ENCODE measurements at places on chromosomes 12 and 14. TPM values are rescaled to one million over a fixed set of nuclear protein-coding genes. Genes with fewer than 3 reads are reported as not detected.

The MGST1 gene
- total RNA-seq: 51.5 TPM

The ZNF84 gene
- total RNA-seq: 10.1 TPM

The HEBP1 gene
- total RNA-seq: 30.0 TPM

The P2RX2 gene
- total RNA-seq: not detected

DNA sequence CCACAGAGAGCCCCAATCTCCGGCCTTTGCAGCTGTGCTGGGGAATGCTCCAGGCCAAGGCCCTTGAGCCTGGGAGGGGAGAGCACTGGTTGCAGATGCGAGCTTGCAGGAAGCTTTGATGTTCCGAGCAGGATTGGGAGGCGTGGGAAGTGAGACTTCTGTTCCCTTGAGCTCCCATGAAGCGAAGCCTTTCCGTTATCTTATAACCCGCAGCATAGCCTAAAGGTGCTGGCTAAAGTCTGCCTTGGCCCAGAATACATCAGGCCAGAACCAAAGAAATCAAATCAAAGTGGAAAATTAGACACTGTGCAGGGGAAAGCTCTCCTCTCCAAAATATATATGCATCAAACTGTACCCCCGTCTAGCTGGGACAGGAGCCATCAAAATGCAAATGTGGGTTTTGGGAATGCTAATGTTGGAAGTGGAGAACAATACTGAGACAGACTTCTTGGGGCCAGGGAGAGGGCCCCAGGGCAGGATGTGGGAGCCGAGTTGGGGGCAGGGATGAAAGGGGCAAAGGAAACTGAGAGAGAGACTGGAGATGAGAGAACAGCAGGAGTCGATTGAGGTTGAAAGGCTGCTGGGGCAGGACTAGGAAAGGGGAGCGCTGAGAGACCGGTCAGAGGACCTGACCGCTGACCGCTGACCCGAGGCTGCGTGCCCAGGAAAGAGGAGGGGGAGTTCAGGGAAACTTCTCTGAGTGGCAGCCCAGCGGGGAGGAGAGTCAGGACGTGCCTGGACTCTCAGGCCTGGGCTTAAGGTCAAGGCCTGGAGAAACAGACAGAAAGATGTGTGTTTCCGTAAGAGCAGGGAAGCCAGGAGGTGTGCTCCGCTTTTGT is 152.2 kb upstream of the PARP11 start:
- no peak for DNase-seq
- no peaks in the 10 kb centered on the region for H3K4me1 ChIP-seq
- H3K27me3 ChIP-seq: no peaks in the 10 kb centered on the region
- H3K27ac ChIP-seq: no peak overlapping the region

- H3K36me3 ChIP-seq: no peaks in the 10 kb centered on the region
- no peaks in the 10 kb centered on the region for H3K27me3 ChIP-seq
- H3K4me1 ChIP-seq: peaks cover 70% of the 10 kb centered on the region
- DNase-seq: no peak
These were observed 75.2 kb downstream of the PITPNM2 start for GRCh38 chr12:123075646-123076171.

DNA sequence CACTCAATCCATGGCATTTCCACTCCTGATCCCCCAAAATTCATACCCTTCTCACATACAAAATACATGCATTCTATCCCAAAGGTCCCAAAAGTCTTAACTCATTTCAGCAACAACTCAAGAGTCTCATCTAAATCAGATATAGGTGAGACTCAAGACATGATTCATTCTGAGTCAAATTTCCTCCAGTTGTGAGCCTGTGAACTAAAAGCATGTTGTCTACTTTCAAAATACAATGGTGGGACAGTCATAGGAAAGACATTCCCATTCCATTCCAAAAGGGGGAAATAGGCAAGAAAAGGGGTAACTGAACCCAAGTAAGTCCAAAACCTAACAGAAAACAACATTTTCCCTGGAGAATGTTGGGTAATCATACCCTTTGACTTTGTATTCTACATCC is 103.3 kb downstream of the C12orf75 start:
- H3K4me3 ChIP-seq: no peak overlapping the region
- no peaks in the 10 kb centered on the region for H3K4me1 ChIP-seq
- H3K36me3 ChIP-seq: no peaks in the 10 kb centered on the region
- no peaks in the 10 kb centered on the region for H3K27me3 ChIP-seq
- DNase-seq: no peak
- H3K27ac ChIP-seq: no peak overlapping the region

GRCh38 chr14:104049576-104050240 is 35.8 kb upstream of the ASPG start:
- no peak for DNase-seq
- H3K36me3 ChIP-seq: no peaks in the 10 kb centered on the region
- peaks cover 9% of the 10 kb centered on the region for H3K4me1 ChIP-seq
- peak overlapping the region; percentile 62 for H3K27ac ChIP-seq

- H3K4me3 ChIP-seq: no peak overlapping the region
- H3K4me1 ChIP-seq: no peaks in the 10 kb centered on the region
- no peak for DNase-seq
- no peak overlapping the region for H3K27ac ChIP-seq
These were observed 267.6 kb upstream of the OR4E1 start for GRCh38 chr14:21940887-21941856.

GRCh38 chr14:29264865-29265264 is 498.3 kb downstream of the FOXG1 start:
- DNase-seq: no peak
- H3K4me3 ChIP-seq: no peak overlapping the region
- H3K4me1 ChIP-seq: no peaks in the 10 kb centered on the region
- H3K27me3 ChIP-seq: no peaks in the 10 kb centered on the region
- no peaks in the 10 kb centered on the region for H3K36me3 ChIP-seq

GRCh38 chr12:79444089-79444488 is 246.7 kb downstream of the PAWR start:
- no peaks in the 10 kb centered on the region for H3K27me3 ChIP-seq
- no peaks in the 10 kb centered on the region for H3K4me1 ChIP-seq
- H3K4me3 ChIP-seq: no peak overlapping the region
- H3K27ac ChIP-seq: no peak overlapping the region
- no peaks in the 10 kb centered on the region for H3K36me3 ChIP-seq
- DNase-seq: no peak

DNA sequence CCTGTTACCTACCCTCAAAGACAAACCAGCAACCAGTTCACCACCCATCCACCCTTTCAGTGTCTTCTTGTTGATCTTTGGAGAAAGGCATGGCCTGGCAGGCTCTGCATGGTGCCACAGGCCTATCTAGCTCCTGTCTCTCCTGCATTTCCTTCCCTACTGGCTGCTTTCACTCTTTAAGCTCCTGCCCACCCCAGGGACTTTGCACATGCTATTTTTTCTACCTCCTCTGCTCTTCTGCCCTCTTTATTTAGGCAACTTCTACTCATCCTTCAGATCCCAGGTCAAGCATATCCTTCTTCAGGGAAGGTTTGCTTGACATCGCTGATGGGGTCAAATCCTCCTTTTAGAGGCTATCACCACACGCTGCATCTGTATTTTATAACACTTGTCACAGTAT is 27.1 kb upstream of the GPRC5A start:
- H3K4me1 ChIP-seq: no peaks in the 10 kb centered on the region
- no peak overlapping the region for H3K27ac ChIP-seq
- no peaks in the 10 kb centered on the region for H3K36me3 ChIP-seq
- DNase-seq: no peak
- H3K27me3 ChIP-seq: no peaks in the 10 kb centered on the region

- no peaks in the 10 kb centered on the region for H3K36me3 ChIP-seq
- no peak overlapping the region for H3K4me3 ChIP-seq
- no peak overlapping the region for H3K27ac ChIP-seq
These were observed 168.5 kb downstream of the NAV3 start for GRCh38 chr12:77999074-77999715.

- peak overlapping the region; percentile 11 for H3K27ac ChIP-seq
- no peaks in the 10 kb centered on the region for H3K36me3 ChIP-seq
- no peak overlapping the region for H3K4me3 ChIP-seq
- DNase-seq: no peak
- H3K4me1 ChIP-seq: no peaks in the 10 kb centered on the region
- H3K27me3 ChIP-seq: no peaks in the 10 kb centered on the region
These were observed 443.5 kb upstream of the RGS6 start for GRCh38 chr14:71488703-71489191.

- H3K27me3 ChIP-seq: no peaks in the 10 kb centered on the region
- no peak overlapping the region for H3K4me3 ChIP-seq
These were observed 28.3 kb downstream of the HEATR5A start for GRCh38 chr14:31391977-31392503.

- H3K4me1 ChIP-seq: no peaks in the 10 kb centered on the region
- H3K36me3 ChIP-seq: no peaks in the 10 kb centered on the region
- no peaks in the 10 kb centered on the region for H3K27me3 ChIP-seq
- H3K4me3 ChIP-seq: no peak overlapping the region
These were observed 1.1 kb downstream of the C14orf93 start for GRCh38 chr14:23008831-23009230.

Data from right atrium auricular region (tissue), 2 donors.